Stomach (tissue), 19 donors: ENCODE measurements at places on chromosomes 3 and 15.

DNA sequence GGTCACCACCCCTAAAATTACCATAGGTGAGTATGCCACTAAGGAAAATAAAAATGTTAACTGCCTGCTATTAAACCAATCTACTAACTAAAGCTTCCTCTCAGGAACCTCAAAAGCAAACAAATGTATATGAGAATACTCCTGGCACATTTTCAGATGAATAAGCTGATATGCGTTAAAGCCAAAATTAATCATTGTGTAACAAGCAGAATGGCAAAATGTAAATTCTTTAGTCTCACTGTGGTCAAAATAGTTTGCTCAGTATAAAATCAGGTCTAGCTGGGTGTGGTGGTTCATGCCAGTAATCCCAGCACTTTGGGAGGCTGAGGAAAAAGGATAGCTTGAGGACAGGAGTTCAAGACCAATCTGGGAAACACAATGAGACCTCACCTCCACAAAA, 53.6 kb downstream of the SUMF1 start:
- no peak for DNase-seq

DNA sequence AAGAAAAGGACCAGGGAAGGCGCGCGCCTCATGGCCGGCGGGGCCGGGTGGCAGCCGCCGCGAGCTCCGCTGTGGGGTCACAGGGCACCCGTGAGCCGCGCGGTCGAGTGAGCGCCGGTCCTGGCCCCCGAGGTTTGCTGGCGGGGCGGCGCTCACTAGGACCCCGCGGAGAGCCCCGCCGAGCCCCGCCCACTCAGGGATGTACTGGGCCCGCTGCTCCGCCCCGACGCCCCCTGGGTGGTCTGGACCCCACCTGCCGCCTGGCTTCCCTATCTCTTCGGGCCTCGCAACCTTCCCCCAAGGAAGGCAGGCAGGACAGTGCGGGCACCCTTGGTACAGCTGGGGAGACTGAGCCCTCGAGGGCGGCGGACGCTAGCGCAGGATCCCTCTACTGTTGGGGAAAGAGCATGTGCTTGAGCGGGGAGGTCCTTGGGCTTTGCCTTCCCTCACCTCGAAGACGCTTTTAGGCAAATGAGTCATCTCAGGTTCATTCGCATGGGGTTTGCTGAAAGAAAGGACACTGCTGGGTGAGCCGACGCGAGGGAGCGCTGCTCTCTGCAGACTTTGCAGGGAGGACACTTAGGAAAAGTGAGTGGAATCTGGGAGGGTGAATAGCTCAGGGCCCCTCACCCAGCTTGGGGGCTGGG, at the start of gene CHRNB4:
Gene CHRNB4, minus strand, starts transcription at position 109 of the 647 bp plus-strand sequence. Its CDS starts 77 bp downstream, at position 32.
- peak; percentile 76 for DNase-seq

GRCh38 chr3:80366808-80367548, 599.2 kb upstream of the ROBO1 start:
- DNase-seq, result no peak

- no peak for DNase-seq
Observed at GRCh38 chr15:61118885-61119284, 110.2 kb downstream of the RORA start.
